Fibroblast of skin of back (primary cell): ENCODE measurements at places on chromosomes 7 and 10.

DNA sequence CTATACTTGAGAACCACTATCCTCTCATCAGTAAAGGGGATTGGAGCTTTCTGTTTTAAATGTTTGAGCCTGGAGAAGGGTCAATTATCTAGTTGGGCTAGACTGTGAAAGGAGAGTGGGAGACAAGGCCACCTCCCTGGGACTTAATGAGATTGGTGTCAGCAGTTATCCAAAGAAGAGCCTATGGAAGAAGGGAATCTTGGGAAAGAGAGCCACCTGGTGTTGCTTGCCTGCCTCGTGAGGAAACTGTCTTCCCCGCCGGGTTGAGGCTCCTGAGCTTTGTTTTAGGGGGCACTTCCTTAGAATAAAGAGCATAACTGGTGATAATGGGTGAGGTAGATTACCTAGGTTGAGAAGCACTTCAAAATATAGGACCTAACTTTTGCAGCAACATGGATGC, 32.0 kb upstream of the ABCB4 start:
- DNase-seq: no peak

- DNase-seq: no peak
Measured at GRCh38 chr10:15781381-15781960, 61.7 kb upstream of the ITGA8 start.

DNA sequence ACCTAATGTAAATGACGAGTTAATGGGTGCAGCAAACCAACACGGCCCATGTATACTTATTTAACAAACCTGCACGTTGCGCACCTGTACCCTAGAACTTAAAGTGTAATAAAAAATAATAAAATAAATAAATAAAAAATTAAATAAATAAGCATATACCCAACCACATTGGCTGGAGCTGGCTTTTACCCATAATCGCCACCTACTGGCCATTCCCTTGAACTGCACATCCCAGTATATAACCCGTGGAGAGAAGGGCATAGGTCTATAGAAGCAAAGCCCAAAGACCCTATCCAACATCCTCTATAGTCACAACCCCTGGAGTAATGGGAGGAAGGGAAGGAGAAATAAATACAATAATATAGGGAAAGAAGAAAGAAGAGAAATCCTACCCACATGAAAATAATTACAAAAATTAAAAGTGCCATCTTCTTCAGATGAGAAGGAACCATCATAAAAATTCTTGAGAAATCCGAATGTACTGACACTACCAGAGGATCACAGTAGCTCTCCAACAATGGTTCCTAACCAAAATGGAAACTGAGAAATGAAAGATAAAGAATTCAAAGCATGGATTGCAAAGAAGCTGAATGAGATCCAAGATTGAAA, 65.6 kb downstream of the TWIST1 start:
- DNase-seq: peak; percentile 38

DNA sequence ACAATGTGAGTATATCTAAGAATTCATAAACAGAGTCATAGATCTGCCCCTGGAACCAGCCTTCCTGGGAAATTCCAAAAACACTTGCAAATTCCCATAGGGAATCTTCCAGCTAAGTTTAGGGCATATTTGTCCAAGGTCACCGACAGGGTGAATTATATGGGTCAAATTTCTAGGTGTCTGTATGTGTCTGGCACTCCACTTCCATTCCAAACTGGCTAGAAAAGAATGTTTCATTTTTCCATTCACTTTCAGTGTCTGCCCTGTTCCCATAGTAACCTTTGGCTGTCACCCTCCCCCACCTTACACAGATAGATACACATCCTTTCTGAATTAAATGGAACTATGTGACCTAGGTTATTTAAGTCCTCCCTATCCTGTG, 230.9 kb downstream of the CREB5 start:
- DNase-seq: peak; percentile 67

- peak; percentile 64 for DNase-seq
Measured at GRCh38 chr7:140230516-140230860, 53.7 kb upstream of the KDM7A start.

DNA sequence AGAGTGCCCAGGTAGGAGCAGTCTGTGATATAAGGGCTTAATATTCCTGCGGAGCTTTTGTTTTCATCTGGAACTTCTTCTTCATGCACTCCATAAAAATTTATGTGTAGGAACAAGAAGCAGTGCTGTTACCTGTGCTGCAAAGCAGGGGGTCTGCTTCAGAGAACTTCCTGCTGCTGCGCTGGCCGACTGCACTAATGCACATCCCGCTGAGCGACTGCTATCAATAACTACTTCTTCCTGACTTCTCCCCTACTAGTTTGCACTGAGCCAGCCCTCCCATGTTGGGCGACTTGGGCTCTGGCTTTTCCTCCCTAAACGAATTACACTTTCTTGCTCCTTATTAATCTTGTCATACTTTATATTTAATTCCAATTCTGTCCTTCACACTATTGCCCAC, 150.3 kb downstream of the NEBL start:
- no peak for DNase-seq

- peak; percentile 49 for DNase-seq
Measured at GRCh38 chr10:122373721-122374120, 787 bp upstream of the PLEKHA1 start.

- DNase-seq: no peak
Measured at GRCh38 chr10:306675-307185, 171.5 kb downstream of the ZMYND11 start.

DNA sequence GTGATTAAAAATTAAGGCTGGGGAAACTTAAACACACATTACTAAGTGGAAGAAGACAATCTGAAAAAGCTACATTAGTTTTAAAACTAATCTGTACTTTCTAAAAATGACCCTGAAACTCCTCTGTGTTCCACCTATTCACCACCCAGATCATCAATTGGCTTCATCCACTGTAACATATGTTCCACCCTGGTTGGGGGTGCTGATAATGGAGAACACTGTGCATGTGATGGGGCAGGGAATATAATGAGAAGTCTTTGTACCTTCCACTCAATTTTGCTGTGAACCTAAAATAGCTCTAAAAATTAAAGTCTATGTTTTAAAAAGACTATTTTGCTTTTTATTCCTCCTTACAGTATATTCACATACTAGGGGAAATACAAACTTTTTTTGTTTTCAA, 132.7 kb downstream of the CNOT4 start:
- no peak for DNase-seq

DNA sequence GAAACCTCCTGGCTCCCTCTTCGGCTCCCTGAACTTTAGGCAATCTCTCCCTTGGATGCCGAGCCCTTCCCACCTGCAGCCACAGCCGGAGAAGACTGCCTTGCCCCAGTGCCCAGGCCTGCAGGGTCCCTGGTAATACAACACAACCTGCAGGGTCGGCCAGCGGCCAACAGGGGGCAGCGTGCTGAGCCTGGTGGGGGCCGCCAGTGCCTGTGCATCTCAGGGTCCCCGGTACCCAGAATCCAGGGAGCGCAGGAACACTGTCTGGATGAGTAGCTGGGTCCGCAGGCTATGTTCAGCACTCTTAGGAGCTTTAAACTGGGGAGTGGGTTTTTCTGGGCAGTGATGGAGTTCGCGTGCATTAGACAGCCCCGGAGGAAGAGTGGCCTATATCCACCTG, 17.5 kb upstream of the C10orf71 start:
- no peak for DNase-seq

GRCh38 chr7:116653204-116653603, 18.8 kb upstream of the MET start:
- peak; percentile 30 for DNase-seq

GRCh38 chr7:537911-538634, 18.4 kb upstream of the PDGFA start:
- peak; percentile 98 for DNase-seq

DNA sequence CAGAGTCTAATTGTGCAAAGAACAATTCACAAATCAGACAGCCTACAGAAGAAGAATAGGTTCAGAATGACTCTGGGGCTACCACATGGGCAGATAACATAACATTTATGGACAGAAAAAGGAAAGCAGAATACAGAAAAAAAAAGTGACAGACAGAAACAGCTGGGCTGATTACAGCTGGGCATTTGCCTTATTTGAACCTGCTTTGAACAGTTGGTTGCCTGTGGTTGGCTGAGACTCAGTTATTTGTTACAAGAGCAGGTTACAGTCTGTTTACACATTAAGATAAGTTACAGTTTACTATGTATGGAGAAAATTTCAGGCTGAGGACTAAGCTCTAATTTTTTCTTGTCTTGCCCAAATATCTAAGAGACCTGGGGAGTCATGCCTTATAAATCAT, 327.2 kb downstream of the GALNT17 start:
- DNase-seq: no peak

DNA sequence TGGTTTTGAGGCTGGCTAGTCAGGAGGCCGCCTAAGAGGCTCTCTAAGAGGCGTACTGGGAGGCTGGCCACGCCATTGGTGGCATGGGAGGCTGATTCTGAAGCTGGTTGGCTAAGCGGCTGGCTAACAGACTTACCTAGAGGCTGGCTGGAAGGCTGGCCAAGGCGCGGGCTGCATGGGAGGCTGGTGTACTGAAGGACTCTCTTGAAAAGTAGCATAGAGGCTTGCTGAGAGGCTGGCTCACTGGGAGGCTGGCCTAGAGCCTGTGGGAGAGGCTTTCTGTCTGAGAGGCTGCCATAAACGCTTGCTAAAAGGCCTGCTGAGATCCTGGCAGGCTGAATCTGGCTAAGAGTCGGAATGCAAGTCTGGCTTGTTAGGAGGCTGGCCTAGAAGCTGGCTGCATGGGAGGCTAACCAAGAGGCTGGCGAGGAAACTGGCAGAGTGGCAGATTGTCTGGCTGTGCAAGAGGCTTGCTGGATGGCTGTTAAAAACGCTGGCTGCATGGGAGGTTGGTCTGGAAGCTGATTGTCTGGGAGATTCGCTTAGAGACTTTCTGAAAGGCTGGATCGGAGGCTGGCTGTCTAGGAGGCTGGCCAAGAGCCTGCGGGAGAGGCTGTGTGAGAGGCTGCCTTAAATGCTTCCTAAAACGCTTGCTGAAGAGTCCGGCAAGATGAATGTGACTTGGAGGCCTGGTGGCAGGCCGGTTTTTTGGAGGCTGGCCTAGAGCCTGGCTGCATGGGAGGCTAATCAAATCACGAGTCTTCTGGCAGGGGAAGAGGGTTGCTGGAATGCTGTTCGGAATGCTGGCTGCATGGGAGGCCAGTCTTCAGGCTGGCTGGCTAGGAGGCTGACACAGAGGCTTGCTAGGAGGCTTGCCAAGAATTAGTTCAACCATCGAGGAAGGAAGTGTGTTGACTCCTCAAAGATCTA, 134.2 kb downstream of the OR13A1 start:
- peak; percentile 21 for DNase-seq

DNA sequence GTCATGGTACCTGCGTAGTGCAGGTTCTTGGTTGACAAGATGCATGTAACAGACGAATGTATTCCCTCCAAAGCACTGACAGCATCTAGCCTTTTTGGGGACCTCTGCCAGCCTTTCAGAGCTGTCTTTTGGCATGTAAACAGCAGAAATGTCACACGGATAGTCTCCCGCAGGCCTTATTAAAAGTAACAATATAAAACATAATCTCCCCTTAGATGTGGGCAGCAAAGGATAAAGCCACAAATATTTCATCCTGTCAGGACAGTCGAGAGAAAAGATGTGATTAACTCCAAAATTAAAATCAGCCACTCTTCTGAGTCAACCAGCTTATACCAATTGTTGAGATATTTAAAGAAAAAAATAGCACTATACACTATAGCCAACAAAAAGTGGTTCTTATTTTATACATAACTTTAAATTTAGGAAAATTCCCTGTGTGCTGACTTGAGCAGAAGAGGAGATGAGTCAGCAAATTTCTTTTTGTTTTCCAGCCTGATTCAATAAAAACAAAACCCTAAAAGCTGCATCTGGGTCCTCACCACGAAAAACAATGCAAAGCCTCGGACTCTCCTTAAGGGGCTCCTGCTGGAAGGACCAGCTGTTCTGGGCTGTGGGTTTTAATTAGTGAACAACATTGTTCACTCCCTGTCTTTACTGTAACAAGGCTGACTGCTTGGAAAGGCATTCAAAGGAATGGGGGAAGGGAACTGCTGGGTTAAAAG, 240.2 kb downstream of the ADAM12 start:
- DNase-seq: peak; percentile 79

DNA sequence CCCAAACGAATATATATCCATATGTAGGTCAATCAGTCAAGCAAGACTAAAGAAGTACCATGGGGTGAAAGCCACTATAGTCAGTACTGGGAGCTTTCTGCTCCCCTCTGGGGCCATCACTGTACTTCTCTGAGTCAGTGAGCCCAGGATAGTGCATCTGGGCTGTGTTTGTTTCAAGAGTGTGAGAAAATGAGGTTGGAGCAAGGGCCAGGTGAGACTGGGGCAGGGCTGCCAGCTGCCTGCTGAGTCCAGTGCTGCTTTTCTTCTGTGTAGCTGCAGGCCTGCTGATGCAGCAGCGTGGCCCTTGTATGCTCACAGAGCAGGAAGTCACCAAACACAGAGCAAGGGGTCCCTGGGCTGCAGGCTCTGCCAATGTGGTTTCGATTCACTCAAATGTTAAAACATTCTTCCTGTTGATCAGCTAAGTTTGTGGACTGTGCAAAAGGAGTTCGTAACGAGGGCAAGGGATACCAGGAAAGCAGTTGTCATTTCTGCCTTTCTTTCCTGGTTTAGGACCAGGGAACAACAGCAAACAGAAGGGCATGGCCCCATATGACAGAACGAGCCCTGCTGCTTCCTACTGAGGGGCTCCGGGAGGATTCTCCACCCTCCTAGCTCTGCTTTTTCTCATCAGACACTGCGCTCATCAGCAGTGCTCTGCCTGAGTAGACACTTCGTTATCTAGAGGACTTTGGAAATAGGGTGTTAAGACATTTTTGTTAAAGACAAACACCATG, 65.4 kb upstream of the TNS3 start:
- no peak for DNase-seq

- DNase-seq: peak; percentile 91
Measured at GRCh38 chr10:31947144-31947926, 18.7 kb upstream of the ARHGAP12 start.

GRCh38 chr7:7251742-7252141, 69.4 kb downstream of the C1GALT1 start:
- DNase-seq: no peak

- peak; percentile 50 for DNase-seq
Measured at GRCh38 chr7:14902589-14903067, at the start of gene DGKB. DGKB (minus strand) TSS chr7:14902751.

GRCh38 chr10:42875798-42876341, 93.3 kb downstream of the BMS1 start:
- DNase-seq: peak; percentile 61
